ENCODE measurements at places on chromosomes 6 and 20. TPM values are rescaled to one million over a fixed set of nuclear protein-coding genes. Genes with fewer than 3 reads are reported as not detected.

The SMPD2 gene
- polyA plus RNA-seq, result 9.5 TPM

GRCh38 chr20:6081236-6081635 is 27.4 kb upstream of the LRRN4 start:
- no peak for DNase-seq

The DCDC2 gene
- polyA plus RNA-seq, result 0.23 TPM

The SLC17A1 gene
- polyA plus RNA-seq, result not detected

DNA sequence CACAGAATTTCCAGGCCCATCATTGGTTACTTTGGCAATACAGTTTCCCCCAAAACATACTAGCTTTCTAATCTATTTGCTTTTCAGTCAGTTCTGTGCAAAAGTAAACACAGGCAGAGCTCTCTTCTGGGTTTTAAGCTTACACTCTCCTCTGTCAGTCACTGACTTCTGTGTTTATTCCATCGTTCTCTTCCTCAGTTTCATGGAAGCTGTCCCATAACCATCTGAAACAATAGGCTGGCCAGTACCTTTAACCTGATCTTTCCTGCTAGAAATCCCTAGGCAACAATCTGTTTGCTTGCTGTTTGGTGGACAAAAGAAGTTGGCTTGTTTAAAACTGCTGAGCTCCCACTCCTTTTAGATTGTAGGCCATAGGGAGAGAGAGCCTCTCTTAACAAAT is 431.5 kb downstream of the HACE1 start:
- no peak for DNase-seq

DNA sequence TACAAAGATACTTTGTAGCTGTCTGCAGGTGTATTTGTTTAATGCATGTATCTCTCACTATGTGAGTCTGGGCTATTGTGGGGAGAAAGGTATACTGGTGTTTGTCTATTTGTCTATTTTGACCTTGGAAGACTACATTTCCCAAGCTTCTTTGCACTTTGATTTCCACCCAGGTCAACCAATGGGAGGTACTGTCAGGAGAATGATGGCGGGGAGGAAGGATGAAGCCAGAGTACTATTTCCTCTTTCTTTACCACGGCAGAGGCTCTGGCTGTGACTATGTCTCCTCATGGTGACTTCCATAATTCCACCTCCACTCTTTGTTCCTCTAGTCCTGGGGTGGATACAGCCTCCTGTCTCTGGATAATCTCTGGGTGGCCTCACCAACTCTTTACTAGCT is 23.1 kb downstream of the LBP start:
- DNase-seq, result no peak

- no peak for DNase-seq
These were observed 811.9 kb downstream of the TENT5A start for GRCh38 chr6:80940571-80940970.

The CLPSL2 gene
- not detected for polyA plus RNA-seq

DNA sequence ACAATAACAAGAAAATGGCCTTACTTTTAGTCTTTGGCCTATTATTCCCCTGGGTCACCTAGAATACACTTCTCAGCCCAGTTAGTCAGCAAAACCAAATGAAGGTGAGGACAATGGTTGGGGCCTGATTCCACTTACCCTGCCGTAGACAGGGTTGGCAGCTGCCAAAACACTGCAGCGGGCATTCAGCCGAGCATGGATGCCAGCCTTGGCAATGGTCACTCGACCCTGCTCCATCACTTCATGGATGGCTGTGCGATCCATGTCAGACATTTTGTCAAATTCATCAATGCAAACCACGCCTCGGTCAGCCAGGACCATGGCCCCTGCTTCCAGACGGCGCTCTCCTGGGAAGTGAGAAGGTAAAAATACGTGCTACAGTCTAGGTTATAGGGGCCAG is 8.4 kb downstream of the MCM3 start:
- no peak for DNase-seq

The LAMA4 gene
- 101 TPM for polyA plus RNA-seq

All from urinary bladder (tissue), 4 donors.